Adrenal gland (tissue), 19 donors: ENCODE measurements at places on chromosomes 1 and 21.

DNA sequence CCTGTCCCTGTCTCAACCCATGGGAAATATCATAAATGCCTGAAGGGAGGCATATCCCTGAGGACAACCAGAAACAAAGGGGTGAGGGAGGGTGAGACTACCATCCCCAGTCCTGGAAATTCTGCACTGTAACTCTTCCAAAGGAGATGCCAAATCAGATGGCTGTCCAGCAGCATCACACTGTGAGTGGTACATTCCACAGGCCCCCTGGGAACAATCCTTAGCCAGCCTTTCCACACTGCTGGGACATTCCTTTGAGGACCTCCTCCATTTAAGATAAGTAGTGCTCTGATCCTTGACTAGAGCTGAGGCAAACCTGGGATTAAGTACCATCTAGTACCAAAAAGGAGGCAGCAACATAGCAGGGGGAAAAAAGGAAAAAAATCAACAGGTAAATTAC is 10.7 kb downstream of the IVL start:
- H3K4me1 ChIP-seq: no peaks in the 10 kb centered on the region
- H3K4me3 ChIP-seq: no peak overlapping the region
- H3K27ac ChIP-seq: no peak overlapping the region
- no peaks in the 10 kb centered on the region for H3K27me3 ChIP-seq
- DNase-seq: no peak

GRCh38 chr1:15559189-15559810 is 25.6 kb downstream of the AGMAT start:
- DNase-seq: no peak
- H3K27ac ChIP-seq: no peak overlapping the region
- no peak overlapping the region for H3K4me3 ChIP-seq
- H3K27me3 ChIP-seq: no peaks in the 10 kb centered on the region
- H3K4me1 ChIP-seq: no peaks in the 10 kb centered on the region

DNA sequence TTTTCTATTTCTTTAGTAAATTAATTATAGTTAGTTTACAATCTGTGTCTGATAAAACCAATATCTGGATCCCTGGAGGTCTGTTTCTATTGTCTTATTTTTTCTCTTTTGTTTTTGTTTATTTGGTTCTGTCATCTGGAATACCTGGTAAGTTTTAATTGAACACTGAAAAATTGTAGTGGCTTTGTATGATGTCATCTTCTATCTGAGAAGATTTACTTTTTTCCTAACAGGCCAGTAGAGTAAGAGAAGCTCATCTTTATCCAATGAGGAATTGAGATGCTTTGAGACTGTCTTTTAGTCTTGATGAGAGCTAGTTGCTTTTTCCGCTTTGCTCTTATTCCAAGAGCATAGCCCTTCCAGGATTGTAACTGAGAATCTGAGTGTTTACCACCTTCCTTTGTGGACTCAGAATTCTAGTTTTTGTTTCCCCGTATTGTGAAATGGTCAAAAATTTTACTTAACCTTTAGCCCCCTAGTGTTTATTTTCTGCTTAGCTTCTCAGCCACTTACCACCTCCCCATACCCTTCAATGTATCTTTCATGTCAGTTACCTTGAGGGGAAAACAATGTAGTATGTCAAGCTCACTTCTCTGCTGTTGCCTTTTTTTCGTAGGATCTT is 25.0 kb downstream of the PTGFRN start:
- no peaks in the 10 kb centered on the region for H3K36me3 ChIP-seq
- DNase-seq: no peak
- H3K27ac ChIP-seq: no peak overlapping the region
- H3K27me3 ChIP-seq: no peaks in the 10 kb centered on the region

GRCh38 chr1:235397733-235398132 is 30.5 kb downstream of the TBCE start:
- H3K4me3 ChIP-seq: no peak overlapping the region
- no peaks in the 10 kb centered on the region for H3K36me3 ChIP-seq
- DNase-seq: peak; percentile 13
- H3K27ac ChIP-seq: no peak overlapping the region

DNA sequence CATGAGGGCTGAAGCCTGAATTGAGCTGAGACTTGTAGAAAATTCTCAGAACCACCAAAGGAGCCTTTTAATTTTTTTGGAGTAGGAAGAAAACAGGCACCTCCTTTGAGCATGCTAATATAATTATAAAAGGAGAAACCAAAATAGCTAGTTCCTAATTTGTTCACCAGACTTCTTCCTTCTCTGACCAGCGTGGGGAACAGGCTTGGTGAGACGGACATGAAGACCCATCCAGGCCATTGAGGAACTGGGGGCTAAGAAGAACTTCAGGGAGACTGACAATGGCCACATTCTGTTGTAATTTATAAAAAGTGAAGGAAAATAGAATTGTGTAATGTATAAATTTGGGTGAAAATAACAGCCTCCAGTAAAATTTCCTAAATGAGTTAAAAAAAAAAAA is 62.6 kb downstream of the MAN1C1 start:
- H3K4me1 ChIP-seq: no peaks in the 10 kb centered on the region
- H3K36me3 ChIP-seq: no peaks in the 10 kb centered on the region
- no peaks in the 10 kb centered on the region for H3K27me3 ChIP-seq
- no peak for DNase-seq
